ENCODE measurements at places on chromosomes 11 and 22.

- DNase-seq, result no peak
Measured at GRCh38 chr22:36433318-36434231, 45.8 kb upstream of the MYH9 start.

GRCh38 chr11:73493956-73494598, 103.8 kb downstream of the FAM168A start:
- no peak for DNase-seq

- DNase-seq, result no peak
Measured at GRCh38 chr11:61496602-61497400, 11.7 kb upstream of the LRRC10B start.

DNA sequence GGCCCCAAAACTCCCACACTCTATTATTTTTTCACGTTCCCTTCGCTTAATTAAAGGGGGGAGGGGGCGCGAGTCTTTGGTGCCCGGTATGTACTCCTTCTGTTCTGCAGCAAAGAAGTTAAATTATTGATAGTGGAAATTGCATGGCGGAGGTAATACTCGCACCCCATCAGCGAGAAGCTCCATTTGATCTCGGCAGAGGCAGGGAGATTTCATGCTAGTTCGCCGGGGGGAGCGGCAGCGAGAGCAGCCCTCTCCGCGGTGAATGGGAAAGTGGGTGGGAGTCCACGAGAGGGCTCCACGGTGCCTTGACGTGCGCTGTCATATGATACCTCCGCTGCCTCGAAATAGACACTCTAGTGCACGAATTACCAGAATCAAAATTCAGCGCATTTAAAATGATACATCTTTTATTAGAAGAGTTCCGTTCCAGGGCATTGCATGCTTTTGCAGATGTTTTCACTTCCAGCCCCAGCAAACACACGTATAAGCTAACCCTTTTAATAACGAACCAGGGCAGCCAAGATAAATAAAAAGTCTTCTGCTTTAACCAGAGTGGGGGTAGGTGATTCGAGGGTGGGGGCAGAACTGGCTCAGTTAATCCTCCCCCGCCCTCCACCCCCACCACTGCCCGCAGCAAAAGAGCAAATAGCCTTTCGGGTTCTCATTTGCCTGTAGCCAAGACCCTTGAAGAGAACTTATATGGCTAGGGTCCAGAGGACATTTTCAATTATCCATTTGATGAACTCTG, 1.3 kb upstream of the BDNF start:
- DNase-seq, result no peak

DNA sequence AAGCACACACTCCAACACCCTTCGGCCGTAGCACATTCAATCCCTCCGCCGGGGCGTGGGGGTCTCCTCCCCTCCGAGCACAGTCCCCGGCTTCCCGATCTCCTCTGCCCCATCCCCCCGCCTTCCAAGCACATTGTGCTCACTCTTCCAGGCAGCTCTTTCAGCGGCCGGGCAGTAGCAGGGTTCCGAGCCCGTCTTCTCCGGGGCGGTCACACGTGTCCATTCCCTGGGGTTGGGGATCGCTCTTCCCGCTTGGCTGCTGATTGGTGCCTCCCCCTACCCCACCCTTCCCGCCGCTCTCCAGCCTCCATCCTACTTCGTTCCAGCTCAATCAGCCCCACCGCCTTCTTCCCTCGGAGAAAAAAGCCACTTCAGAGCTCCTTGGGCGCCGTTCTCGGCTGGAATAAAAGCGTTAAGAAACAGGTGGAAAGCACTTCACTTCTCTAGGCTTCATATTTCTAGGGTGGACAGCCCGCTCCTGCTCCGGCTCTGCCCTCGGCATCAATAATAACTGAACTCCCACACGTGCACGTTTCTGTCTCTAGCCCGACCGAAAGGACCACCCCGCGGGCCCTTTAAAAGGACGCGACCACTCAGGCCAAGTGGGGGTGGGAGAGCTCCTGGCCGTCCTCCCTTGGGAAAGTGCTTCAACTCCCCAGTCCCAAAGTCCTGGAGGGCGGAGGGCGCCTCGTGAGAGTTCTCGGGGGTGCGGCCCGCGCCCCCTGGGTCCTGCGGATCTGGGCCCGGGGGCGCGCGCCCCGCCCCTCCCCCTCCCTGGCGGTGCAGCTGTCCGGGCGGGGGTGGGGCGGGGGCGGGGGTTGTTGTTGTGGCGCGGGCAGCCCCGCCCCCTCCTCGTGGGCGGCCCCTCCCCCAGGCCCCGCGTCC, 464 bp upstream of the CECR2 start:
- DNase-seq, result no peak

GRCh38 chr11:120238968-120239620, 846 bp upstream of the POU2F3 start:
- no peak for DNase-seq

DNA sequence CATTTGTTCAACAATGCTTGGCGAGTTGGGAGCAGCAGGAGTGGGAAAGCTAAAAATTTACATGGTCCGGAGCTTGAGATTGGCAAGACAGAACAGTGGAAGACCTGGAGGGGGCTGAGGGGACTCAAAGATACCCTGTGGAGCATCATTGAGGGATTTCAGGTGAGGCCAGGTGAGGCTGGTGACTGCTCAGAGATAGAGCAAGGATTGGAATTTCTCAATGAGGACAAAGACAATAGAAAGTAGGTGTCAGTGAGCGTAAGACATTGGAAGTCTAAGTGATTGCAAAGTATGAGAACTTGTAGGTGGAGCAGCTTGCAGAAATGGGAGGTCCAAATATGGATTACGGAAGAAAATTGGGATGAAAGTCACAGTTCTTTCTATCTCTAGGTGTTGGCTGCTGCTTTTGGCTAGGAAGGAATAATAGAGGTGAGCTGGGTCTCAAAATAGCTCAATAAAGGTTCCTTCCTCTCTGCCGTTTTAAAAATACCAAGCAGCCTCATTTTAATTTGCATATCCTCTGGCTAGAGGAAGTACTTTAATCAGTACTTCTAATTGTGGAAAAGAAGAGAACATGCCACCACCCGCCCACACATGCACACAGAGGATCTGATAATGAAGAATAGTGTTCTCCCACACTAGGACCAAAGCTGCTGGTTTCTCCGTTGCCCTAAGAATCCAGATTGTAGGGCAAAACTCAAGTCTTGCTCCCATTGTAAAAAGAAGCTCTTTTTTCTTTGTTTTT, 41.8 kb upstream of the SORL1-AS1 start:
- no peak for DNase-seq

GRCh38 chr11:80441821-80442220, 1001.0 kb upstream of the TENM4 start:
- DNase-seq, result no peak

- DNase-seq, result no peak
Measured at GRCh38 chr11:12085371-12086251, 24.8 kb upstream of the MICAL2 start.

DNA sequence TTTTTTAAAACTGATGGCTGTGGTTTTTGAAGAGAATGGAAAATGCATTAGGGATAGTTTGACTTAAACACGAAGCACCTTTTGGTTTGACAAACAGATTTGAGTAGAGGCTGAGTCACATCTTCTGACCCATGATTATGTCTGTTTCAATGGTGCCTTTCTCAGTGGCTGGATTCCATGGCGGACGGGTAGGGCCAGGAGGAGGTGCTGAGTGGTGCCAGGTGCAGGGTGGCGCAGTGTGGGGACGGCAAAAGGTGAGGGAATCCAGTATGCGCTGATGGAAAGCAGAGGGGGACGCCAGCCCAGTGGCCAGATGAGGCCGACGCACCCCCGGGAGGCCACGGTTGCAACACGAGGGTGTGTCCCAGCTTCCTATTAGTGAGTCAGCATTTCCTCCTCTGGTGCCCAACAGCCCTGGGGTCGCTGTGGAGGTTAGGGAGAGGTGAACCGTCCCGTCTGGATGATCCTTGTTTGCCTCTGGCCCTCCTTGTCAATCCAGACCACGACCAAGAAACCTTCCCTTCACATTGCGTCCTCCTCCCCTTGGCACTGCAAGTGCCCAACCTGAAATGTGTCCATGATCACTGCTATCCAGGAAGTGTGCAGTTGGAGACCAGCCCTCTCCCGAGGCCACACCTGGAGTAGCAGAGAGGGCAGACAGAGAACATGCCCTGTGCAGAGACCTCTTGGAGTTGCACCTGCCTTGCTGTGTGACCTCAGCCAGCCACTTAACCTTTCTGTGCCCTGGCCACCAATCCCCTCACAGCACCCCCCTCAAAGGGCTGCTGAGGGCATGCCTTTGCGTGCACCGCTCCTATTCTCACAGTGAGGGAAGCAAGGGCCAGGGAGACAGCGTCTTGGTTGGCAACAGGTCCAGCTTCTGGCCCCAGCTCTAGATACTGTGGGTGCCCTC, 32.5 kb upstream of the ATXN10 start:
- no peak for DNase-seq

- no peak for DNase-seq
Measured at GRCh38 chr22:47626428-47627390, 864.3 kb downstream of the TBC1D22A start.

DNA sequence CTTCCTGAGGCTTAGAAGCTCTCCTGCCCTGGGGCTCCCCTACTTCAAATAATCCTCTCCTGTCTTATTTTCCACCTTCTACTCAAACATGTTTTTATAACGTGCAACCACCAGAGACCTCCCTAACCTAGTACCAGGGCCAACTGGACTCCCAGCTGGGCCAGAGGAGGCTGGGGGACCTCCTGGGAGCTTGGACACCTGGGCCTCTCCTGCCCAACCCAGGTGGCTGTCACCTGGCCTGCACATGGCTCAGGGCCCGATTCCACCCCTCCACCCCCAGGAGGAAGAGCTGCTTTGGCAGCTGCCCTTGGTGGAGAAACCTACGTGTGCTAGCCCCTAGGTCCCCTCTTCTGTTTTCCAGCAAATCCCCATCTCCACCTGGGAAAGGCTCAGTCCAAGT, 105.2 kb downstream of the ABTB2 start:
- no peak for DNase-seq

DNA sequence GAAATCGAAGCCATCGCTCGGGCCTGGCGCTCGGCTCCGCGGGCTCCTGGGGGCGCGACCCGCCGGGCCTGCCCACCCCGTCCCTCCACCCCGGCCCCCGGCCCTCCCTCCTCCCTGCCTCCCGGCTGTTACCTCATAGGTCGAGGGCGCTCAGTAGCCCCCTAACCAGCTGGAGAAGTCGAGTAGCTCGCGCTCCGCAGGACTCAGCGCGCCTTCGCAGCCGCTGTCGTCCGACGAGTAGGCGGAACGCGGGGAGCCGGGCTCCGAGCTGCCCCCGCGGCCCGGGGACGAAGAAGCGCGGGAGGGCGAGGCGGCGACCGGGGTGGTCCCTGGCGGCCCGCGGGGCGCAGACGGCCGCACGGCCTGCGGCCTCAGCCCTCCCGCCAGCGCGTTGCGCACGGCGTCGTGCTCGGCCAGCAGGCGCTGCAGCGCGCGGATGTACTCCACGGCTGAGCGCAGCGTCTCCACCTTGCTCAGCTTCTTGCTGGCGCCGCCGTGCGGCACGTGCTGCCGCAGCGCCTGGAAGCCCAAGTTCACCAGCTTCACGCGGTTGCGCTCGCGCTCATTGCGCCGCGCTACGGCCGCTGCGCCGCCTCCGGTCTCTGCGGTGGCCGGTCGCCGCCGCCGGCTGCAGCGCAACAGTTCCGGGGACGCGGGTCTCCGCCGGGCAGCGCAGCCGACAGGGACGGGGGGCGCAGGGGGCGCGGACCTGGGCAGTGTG, 627 bp downstream of the ASCL2 start:
- no peak for DNase-seq

DNA sequence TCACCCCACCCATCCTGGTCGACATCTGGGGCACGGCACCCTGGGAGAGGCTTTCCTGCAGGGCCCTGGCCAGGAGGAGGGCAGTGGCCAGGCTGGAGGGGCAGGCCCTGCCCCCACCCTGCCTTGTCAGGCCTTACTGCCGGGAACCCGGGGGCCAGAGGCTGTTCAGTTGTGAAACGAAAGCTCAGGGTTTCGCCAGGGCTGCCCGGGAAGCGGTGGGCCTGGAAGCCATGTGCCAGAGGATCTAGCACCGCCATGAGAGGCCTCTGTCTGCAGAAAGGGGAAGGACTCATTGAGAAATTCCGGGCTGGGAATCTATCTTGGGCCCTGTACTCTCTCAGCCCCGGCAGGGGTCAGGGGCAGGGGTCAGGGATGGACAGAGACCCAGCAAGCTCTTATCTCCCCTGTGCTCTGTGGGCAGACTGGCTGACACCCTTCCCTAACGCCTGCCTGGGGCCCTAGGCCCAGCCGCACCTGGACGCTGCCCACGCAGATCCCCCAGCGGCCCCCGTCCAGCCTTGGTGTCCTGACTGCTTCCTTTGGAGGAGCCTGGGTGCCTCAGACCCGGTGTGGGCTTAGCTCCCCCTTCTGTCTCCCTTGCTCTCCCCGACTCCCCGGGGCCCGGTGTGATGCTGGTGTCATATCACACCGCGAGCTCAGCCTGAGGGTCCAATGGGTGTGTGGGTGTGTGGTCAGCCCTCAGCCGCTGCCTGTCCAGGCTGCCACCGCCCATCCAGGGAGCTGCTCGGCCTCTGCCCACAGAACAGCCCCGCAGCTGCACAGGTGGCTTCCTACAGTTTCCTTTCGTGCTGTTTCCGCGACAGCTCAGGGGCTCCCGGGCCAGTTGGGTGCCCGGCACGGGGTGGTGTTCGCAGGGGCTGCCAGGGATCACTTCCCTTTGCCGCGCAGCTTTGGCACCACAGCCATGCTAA, 6.5 kb downstream of the PIM3 start:
- DNase-seq, result no peak

DNA sequence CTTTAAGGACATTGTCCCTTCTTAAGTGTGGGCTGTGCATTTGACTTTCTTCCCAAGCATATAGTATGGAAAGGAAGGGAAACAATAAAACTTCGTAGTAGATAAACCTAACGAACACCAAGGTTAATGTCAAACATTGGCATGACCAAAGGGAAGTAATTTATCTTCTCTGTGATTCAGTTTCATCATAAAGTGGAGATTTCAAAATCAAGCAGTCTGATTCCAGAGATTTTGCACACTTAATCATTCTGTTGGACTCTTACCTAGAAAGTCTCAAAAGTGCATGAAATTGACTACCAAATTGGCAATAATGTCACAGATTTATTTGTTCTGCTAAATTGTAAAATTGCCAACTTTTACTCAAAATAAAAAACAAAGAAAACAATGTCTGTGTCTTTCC, 559.7 kb downstream of the JRKL start:
- no peak for DNase-seq

GRCh38 chr11:75449776-75450175, 16.8 kb upstream of the KLHL35 start:
- no peak for DNase-seq

- DNase-seq, result no peak
Measured at GRCh38 chr22:41394012-41394356, 12.2 kb downstream of the TEF start.

DNA sequence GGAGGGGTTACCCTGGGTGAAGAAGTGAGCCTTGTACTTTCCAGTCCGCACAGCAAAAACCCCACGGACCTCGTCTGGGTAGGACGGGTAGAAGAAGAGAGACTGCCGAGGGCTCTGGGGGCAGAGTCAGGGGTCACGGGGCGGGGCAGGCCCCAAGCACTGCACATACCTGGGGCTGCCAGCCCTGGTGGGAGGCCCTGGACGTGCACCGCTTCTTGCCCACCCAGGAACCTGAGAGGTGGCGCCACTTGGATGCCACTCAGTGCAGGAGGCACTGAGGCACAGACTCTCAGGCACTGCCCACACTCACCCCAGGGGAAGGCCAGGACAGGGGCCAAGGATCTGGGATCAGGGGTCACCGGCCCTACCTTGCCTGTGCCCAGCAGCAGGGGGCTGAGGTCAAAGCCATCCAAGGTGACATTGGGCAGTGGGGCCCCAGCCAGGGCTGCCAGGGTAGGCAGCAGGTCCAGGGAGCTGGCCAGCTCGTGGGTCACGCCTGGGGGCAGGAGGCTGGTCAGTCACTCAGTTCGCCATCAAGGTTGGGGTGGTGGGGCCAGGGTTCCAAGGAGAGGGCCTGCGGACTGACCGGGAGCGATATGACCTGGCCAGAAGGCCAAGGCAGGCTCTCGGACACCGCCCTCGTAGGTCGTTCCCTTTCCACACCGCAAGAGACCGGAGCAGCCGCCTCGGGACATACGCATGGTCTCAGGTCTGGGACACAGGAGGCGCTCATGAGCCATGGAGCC, 2.2 kb downstream of the ARSA start:
- no peak for DNase-seq
